ENCODE measurements at places on chromosomes 13 and 19.

GRCh38 chr13:27662738-27663470, 41.2 kb downstream of the POLR1D start:
- DNase-seq: no peak

DNA sequence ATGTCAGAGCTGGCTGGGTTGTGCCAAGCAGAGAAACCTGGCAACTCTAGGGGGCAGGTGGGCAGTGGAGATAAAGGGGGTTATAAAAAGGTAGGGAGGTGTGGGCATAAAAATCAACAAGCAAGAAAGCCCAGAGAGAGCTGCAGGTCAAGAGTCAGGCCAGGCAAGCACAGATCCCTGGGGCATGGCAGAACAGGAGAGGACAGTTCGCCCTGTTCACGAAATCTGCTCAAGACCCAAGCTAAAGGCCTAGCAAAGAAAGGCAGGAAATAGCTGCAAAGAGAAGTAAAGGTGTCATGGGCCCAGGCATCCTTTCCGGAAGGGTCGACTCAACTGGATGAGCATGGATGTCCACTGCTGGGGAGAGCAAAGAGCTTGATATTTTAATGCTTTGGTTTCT, 3.4 kb downstream of the MBNL2 start:
- DNase-seq: no peak

DNA sequence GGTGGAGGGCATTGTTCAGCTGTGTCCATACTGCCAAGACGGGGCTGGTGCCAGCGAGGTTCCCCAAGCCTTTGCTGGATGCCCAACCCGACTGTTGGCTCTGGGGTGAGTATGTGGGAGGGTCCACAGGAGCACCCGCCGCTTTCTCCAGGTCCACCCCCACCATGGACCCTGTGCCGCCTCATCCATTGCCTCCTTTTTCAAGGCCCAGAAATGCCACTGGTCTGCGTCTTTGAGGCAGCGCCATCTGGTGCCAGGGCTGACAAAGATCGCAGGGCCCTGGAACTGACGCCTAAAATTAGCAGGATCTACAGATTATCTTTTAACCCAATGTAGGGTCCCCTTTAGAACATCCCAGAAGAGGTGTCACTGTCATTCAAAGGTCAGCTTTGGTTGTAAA, 34.6 kb downstream of the NFIX start:
- no peak for DNase-seq

DNA sequence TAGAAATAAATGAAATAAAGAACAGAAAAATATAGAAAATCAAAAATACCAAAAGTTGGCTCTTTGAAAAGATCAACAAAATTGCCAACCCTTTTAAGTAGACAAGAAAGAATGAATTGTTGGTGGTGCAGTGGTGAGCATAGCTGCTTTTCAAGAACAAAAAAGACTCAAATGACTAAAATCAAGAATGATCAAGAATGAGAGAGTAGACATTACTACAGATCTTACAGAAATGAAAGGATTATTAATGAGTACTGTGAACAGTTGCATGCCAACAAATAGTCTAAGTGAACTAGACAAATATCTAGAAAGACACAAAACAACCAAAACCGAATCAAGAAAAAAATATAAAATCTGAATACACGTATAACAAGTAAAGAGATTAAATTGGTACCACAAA, 53.9 kb downstream of the FNDC3A start:
- DNase-seq: no peak

DNA sequence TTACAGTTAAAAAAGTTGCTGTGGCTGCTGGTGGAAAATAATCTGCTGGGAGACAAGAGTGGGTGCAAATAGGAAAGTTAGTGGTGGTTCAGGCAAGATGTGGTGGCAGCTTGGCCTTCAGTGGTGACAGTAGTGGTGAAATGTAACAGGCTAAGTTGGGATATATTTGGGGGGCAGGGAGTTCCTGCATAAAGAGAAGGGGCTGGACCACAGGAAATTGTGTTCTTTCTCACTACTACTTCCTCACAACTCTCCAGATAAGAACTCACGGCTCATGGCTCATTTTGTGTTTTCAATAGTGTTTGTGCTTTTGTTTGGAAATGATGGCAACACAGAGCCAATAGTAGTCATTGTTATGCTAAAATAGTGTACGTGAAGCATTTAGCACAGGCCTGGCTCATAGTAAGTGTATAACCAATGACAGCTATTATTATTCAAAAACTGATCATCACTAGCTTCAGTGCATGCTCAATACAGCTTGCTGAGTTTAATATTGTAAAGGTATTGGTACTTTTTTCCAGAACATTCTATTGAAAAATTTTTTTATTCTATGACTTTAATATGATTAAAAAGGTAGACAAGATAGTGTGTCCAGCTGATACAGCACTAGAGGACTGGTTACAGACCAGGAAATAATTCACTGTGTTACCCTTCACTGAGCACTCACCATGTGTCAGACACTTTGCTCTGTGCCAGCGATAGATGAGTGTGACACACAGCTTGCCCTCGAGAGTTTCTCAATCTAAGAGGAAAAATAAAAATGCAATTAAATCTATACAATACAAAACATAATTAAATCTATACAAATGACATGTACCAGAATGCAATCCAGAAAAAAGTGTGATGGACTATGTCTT, 209.8 kb downstream of the POU4F1 start:
- no peak for DNase-seq

DNA sequence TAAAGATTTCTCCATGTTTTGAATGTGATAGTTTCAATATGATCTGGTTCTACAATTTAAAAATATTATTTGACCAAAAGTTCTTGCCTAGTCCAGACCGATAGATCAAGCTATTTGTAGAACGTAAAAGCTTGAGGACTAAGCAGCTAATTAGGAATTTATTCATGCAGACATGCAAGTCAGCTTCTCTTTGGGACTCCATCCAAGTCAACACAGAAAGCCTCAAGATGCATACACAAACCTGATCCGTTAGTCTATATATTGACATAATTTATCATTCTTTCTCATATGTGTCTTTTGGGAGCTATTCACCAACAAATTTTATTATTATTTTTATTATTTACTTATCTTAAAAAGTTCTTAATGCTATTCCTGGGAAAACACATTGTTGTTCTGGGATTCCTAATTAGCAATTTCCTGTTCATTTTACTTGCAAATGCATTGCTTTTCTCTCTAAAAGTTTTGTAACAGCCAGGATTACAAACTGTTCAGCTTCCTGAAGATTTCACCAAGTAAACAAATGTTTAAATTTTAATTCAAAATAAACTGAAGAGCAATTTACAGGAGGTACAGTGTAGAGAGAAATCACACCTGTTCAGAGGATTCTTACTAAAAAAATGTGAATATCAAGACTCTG, 375.3 kb downstream of the GPC5 start:
- no peak for DNase-seq

GRCh38 chr13:112229445-112229844, 146.7 kb upstream of the SPACA7 start:
- no peak for DNase-seq

Data from stimulated activated CD8-positive, alpha-beta memory T cell treated with anti-CD3 and anti-CD28 coated beads, Interleukin-4, amount 100 ng/mL, for 1 hour (primary cell).